ENCODE measurements at places on chromosomes 12 and 14. TPM values are rescaled to one million over a fixed set of nuclear protein-coding genes. Genes with fewer than 3 reads are reported as not detected.

The TMCC3 gene
- 0.60 TPM for total RNA-seq

The GPD1 gene
- total RNA-seq = 0.23 TPM

The KRT73 gene
- 0.45 TPM for total RNA-seq

- H3K4me3 ChIP-seq = no peak overlapping the region
- H3K27me3 ChIP-seq = no peaks in the 10 kb centered on the region
- no peak for DNase-seq
- H3K36me3 ChIP-seq = no peaks in the 10 kb centered on the region
- no peaks in the 10 kb centered on the region for H3K4me1 ChIP-seq
Measured at GRCh38 chr12:85448031-85448430, 168.0 kb downstream of the ALX1 start.

GRCh38 chr14:95295600-95296376 lies 23.9 kb downstream of the CLMN start:
- peaks cover 8% of the 10 kb centered on the region for H3K4me1 ChIP-seq
- H3K36me3 ChIP-seq = no peaks in the 10 kb centered on the region
- no peak overlapping the region for H3K4me3 ChIP-seq
- H3K27ac ChIP-seq = no peak overlapping the region

Measured in activated CD8-positive, alpha-beta T cell treated with anti-CD3 and anti-CD28 coated beads, Interleukin-2, amount 10 ng/mL, durations not matched to agents 7 days and 5 days (primary cell).